ENCODE measurements at places on chromosomes 3 and 15.

DNA sequence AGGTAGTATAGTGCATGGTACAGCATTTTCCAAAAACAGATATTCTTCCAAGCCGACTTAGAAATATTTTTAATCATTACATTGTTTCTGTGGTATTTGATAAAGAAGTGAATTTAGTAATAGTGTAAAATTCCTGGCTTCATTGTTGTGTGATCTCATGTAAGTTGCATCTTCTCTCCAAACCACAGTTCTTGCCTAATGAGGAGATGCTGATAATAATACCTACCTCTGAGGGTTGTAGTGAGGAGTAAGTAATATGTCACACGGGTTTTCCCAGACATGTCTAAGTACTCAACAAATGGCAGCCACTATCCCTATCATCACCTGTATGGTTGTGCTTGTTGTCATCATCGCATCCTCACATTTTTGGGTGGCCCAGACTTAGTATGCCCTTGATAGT lies 167.3 kb downstream of the SLCO3A1 start:
- DNase-seq = no peak

DNA sequence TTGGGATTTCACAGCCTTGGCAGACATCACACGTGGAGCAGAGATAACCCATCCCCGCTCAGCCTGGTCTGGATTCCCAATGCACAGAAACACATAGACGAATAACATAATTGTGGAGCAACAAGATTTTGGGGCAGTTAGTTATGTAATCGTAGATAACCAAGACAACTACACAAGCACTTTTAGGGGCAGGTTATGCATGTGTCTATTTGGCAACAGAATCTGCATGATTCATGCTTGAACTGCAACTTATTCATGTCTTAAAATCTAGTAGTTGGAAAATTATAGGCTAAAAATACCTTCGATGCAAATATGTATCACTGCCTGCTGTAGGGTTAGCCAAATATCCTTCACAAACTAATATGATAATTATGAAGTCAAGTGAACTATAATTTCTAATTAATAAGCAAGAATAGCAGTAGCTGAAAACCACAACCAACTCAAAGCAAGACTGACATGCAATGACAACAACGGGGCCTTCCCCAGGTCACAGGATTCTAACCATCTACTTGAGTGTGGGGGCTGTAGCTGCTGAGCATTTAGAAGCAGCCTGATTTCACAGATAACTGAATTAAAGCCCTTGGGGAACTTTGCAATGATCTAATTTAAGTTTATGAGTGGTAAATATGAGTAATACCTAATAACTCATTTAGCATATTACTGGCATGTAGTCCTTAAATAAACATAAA lies 31.1 kb downstream of the DGKG start:
- DNase-seq = no peak

DNA sequence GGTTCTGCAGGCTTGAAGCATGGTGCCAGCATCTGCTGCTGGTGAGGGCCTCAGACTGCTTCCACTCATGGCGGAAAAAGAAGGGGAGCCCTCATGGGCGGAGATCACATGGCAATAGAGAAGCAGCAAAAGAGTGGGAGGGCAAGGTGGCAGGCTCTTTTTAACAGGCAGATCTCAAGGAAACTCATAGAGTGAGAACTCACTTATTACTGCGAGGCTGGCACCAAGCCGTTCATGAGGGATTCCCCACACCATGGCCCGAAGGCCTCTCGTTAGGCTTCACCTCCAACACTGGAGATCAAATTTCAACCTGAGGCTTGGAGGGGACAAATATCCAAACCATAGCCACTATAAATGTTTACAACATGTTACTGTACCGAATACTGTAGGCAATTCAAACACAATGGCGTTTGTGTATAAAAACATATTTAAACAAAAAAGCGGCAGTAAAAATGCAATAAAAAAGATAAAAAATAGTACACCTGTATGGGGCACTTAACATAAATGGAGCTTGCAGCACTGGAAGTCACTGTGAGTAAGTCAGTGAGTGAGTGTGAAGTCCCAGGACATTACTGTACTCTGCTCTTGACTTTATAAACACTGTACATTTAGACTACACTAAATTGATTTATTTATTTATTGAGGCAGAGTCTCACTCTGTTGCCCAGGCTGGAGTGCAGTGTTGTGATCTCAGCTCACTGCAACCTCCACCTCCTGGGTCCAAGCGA lies 18.8 kb upstream of the MOBP start:
- no peak for DNase-seq

GRCh38 chr15:85492406-85492805 lies 112.0 kb downstream of the AKAP13 start:
- no peak for DNase-seq

DNA sequence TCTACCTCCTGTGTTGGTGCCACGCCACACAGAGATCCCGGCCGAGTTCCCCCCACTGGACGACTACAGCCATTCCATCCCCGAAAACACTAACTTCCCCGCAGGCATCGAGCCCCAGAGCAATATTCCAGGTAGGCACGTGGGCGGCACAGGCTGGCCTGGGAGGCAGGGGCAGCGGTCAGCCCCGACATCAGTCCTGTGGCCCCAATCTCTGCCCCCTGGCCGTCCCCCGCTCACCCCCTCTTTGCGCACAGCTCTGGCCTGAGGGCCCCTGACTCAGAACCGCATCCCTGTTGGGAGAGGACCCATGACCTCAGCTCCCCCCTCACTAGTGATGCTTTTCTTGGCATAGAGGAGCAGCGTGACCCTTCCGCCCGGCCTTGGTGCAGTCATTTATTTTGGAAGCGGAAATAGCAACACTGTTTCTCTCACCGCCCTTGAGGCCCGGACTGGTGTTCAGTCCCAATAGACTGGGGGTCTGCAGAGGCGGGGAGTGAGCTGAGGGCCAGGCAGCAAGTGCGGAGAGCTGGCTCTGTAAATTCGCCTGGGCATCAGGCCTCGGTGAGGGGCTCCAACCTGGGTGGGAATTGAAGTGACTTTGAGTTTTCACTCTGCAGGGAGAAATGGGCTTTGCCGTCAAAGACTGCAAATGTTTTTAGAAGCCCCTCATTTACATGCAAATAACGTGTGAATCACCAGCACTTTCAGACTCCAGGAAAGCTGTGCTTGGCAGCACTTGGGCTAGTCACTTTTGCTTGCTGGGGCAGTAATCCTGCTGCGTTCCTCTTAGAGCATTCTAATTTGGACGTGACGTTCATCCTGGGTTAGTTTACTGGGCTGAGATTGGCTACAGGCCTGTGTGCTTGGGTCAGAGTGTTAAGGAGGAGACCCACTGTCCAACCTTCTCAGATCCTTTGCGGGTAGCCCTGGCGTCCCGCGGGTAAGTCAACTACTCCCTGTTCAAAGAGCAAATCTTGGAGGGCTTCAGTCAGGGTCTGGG lies 88.9 kb downstream of the AAGAB start:
- DNase-seq = no peak

- DNase-seq = no peak
Observed at GRCh38 chr15:32869776-32870175, 152.0 kb downstream of the GREM1 start.

DNA sequence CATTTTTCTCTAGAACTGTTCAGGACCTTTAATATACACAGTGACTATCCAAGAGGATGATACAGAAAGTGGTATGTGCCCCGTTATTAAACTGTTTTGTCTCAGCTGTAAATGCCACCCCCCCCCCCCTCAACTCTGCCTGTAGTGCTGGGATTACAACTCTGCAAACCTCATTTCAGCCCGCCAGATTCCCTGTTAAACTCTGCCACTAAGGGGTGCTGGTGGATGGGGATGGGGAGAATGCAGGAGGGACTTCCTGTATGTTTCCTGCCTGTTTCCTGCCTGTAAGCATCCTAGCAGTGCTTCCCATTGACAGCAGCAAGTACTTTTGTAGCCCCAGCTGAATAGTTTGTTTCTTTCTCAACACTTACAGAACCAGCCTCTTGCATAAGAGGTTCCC lies 301.7 kb upstream of the RORA start:
- no peak for DNase-seq

DNA sequence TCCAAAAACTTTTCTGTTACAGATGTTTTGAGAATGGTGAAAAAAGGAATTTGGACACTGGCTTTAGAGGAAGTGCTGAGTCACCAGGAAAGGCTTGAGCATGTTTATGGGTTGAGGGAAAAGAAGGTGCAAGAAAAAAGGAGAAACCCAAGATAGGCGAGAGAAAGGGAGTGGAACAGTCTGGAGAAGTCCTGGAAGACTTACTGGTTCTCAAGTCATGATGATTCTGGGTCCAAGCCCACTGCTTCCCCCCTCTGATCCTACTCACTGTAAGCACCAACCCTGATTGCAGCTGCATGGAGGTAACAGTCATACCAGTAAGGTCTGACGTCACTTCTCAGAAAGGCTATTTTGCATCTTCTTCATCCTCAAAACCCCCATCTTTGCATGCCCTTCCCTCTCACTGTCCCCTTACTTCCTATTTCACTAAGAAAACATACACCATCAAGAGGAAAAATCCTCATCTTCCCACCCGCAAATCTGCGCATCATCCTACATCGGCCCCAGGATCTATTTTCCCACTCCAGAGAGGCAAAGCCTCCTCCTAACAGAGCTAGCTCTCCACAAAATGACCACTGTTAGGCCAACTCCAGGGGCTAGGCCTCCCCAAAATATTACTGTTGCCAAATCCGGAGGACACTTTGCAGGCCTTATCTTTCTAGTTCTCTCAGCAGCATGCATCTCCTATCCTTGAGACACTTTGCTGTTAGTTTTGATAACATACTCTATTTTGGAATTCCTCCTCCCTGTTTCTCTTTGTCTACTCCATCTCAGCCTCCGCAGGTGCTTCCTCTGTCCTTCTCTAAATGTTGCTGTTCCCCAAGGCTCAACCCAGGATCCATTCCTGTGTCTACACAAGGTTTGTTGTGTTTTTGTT lies 3.2 kb upstream of the ATP13A3 start:
- no peak for DNase-seq

GRCh38 chr3:152183473-152183872 lies 85.3 kb upstream of the MBNL1 start:
- peak; percentile 17 for DNase-seq

DNA sequence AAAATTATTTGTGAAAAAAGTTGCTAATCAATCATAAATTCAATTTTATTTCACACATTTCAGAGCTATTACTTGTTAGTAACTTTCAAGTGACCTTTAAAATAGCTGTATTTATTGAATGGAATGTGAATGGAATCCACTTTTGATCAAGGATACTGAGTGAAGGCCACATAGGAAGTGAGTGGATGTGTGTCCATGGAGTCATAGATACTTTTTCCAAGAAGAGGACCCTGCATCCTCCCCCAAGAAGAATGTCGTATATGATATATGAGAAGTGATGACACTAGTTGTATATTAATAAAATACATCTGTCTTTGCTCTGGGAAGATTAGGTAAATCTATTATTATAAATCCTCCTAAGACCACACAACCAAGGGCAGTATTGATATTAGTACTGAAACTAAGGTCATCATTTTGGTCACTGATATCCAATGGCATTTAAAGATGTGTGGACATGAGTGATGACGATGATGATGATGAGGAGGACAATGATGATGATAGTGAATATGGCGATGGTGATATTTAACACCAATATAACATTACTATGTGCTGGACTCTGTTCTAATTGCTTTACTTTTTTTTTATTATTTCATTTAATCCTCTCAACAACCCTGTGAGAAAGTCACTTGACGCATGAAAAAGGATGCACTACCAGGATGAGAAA lies 493.0 kb upstream of the NR2F2 start:
- no peak for DNase-seq

GRCh38 chr15:99906793-99907192 lies 173.6 kb upstream of the LYSMD4 start:
- no peak for DNase-seq

DNA sequence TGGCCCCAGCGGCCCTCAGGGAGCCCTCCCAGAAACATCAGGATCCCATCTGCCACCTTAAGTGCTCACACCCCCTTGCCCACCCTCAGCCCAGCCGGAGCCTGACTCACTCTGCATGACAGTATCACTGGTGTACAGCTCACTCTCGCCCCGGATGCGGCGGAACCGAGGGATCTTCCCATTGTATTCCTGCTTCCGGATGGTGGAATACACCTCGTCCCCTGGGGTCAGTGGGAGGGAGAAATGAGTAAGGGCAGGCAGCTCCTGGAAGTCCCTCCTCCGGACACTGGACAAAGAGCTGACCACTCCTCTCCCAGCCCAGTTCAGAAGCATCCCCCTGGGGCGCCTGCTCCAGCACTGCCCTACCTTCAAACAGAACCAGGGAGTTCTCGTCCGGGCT lies 16.5 kb downstream of the SEMA7A start:
- no peak for DNase-seq

DNA sequence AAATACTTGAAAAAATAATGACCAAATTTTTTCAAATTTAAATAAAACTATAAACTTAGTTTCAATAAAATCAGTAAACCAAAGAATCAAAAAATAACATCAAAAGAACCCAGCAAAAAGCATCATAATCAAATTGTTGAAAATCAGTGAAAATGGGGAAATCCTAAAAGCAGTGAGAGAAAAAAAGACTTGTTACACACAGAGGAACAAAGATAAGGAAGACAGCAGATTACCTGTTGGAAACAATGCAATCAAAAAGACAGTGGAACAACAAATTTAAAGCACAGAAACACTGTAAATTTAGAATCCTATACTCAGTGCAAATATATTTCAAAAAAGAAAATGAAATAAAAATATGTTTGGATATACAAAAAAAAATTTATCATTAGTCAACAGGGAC lies 156.2 kb upstream of the LMCD1 start:
- DNase-seq = no peak

- DNase-seq = no peak
Observed at GRCh38 chr3:52891164-52891563, 6.2 kb downstream of the STIMATE start.

- DNase-seq = no peak
Observed at GRCh38 chr3:8239718-8240695, 261.6 kb upstream of the LMCD1 start.

DNA sequence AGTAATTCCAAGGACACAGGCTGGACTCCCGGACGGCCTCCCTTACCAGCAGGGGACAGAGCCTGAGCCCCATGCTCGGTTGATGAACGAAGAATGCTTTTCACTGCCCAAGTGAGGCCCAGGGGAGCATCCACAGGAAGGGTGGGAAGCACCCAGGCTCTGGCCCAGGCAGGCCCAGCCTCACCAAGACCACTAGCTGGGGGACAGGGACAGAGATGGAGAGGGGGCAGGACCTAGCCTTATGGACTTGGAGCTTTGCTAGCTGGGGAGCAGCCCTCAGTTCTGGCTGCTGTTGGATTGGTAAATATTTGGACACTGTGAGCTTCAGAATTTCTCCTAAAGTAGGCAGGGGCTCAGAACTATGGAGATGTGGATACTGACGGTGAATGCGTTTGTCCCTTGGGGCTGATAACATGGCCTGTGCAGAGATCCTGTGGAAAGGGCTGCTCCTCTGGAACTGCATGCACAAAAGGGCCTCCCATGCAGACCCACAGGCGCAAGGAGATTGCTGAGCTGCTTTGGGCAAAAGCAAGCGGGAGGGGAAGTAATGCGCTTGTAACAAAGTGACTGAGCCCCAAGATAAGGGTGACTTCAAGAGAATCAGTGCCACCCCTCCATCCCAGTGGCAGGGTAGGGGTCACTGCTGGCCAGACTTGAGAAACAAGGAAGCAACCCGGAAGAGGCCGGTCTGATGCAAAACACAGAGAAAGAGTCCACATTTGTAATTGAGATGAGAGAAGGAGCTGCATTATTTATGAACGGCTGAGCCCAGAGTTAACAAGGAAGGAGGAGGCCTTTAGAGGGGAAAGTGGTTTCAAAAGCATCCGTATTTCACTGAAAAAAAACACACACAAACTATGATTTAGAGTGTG lies 70.1 kb upstream of the MEF2A start:
- DNase-seq = no peak
